Fibroblast of lung (primary cell): ENCODE measurements at places on chromosomes 5 and 9. TPM values are rescaled to one million over a fixed set of nuclear protein-coding genes. Genes with fewer than 3 reads are reported as not detected.
A peak's percentile ranks its signal among the peaks of the same experiment; 100 is the strongest.

TMEM174 gene
- total RNA-seq = not detected in 2 replicates

DNA sequence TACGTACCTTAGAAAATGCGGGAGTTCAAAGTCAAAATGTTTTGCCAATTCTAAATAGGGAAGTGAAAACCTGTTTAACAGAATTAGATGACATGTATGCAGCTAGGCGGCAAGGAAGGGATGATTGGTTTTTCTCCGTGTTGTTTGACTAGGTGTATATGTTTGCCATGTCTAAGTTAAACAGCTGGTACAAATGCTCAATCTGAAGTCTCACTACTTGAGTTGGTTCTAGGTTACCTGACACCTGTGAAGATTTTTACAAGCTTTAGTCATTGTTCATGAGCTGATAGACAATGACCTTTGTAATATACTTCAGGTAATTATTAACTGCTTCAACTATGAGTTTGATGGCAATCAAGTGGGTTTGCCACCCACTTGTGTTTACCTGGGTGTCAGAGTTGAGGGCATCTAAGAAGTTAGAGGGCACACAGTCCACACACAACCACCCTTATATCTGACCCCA is 74.3 kb downstream of the SLC44A1 start:
- no peak for DNase-seq

DNA sequence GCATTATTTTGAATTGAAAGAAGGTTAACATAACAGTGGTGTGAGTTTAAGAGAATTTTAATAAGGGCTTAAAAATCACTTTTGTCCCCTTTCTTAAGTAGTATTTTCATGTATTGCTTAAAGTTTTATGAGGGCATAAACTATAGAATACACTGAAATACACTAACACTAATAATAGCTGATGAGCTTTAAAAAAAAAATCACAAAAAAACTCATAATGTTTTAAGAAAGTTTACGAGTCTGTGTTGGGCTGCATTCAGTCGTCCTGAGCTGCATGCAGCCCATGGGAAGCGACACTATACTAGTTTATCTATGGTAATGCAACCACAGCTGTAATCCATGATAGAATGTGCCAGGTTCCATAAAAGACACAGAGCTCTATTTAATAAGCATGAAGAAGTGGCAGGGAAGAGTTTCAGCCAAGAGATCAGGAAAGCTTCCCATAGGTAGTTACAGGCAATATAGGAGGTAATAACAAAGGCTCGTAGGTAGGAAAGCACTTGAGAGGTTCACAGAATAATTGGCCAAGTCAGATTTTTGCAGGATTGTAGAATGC is 4.5 kb downstream of the SREK1IP1 start:
- no peak for DNase-seq

DNA sequence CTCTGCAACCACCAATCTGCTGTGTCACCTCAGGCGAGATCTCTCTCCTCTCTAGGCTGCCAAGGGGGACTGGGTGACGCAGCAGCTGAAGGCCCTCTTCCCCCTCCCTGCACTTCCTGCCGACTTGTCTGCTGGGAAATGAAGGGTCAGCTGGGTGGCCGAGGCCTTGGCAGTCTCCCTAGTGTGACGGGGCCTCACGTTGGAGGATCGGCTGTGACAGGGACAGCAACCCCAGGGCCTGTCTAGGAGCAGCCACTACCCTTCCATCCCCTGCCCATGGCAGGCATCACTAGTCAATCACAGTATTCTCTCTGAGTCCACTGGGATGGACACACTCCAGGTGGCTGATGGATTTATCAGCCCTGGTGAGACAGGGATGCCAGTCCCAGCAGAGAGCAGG is 107.3 kb upstream of the SARDH start:
- DNase-seq = peak; percentile 68

GRCh38 chr5:62934319-62934718 is 355.7 kb downstream of the LRRC70 start:
- no peak for DNase-seq

DNA sequence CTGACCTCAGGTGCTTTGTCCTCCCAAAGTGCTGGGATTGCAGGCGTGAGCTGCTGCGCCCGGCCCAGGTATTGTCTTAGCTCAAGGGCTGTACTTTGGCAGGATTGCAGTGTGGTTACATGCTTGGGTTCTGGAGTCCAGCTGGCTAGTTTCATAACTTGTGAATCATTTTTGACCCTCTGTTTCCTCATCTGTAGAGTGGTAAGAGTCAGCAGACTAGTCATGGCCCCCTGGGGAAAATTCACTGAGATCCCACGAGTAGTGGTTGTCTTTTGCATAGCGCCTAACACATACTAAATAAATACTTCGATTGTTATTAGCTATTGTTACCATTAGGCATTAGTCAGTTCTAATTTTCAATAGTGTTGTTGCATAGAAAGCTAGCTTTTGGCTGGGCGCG is 14.3 kb downstream of the PTPA start:
- DNase-seq = peak; percentile 93

GRCh38 chr5:24167806-24168205 is 477.0 kb downstream of the CDH10 start:
- DNase-seq = no peak

DNA sequence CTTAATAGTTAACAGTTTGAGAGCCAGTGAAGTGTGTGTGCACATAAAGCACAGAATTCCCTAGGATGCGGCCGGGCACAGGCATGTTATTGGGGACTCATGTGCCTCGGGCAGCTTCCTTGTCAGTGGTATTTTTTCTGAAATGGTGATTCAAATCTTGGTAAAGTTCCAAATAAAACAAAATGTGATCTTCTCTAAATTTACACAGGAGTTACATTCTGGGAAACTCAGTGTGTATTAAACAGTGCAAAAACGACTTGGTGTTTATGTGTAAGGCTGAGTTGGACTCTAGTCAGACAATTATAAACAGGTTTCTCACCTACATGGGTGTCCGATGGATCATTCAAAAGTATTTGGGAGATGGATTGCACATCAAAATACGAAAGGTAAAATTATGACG is 48.9 kb downstream of the BOD1 start:
- peak; percentile 62 for DNase-seq

DNA sequence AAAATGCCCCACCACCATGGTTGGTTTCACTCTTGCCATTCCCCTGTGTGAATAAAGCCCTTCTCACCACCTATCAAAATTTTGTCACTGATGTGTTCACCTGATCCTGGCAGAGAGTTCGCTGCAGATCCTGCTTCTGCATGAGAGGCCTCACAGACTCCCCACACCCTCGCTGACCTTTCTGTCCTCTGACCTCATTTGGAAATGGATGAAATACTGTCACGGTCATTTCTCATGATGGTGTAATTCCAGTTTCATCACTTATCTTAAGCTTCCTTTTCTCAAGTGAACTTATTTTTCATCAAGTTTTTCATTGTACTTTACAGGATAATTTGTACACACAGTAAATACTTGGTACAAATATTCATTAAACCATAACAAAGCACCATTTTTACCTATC is 131.3 kb downstream of the FRMD3 start:
- DNase-seq = no peak

DNA sequence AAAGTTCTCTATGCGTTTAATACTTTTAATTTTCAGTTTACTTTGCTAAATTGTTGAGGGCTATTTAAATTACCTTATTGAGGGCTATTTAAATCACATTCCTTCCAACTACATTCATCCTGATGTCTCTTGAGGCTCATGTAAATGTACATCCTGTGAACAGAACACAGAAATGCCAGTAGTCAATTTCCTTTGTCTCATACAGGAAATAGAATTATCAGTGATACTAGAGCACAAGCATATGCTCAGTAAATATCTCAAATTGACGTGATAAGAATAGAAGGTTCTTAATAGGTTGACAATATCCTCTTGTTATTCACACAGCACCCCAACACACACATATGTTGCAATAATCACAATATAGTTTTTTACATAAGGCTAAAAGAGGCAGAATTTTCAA is 449.0 kb downstream of the CYLC2 start:
- no peak for DNase-seq
